ENCODE measurements at places on chromosomes 2 and 18.
A peak's percentile ranks its signal among the peaks of the same experiment; 100 is the strongest.

- no peak for DNase-seq
These were observed 1362.9 kb upstream of the SLC39A10 start for GRCh38 chr2:194294156-194294555.

DNA sequence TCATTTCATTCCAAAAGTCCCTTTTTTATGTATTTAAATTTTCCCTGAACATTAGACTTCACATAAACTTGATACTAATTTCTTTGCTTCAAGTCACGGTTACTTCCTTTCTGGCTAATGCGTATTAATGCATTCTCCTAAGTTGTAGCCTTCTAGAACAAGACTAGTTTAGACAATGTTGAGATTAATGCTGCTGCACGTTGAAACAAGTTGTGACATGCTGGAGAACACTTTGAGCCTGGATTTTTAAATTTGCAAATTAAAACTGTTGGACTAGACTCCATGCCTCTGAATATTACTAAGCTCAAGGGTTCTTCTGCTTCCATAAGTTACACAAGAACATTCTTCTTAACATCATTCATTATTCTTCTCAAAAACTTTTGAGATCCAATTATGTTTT is 29.1 kb downstream of the ID2 start:
- DNase-seq: no peak

- no peak for DNase-seq
These were observed 38.2 kb upstream of the ACTR3 start for GRCh38 chr2:113851640-113852039.

DNA sequence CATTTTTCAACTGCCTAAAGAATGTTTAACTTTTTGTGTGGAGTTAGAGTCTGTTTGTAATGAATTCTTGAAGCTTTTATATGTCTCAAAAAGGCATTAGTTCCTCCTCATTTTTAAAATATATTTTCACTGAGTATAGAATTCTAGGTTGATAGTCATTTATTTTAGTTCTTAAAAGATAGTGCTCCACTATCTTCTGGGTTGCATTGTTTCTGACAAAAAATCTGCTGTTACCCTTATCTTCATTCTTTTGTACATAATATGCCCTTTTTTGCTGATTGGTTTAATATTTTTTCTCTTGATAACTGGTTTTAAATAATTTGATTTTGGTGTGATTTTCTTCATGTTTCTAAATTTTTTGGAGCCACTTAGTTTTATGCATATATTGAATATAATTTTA is 754.7 kb upstream of the GYPC start:
- DNase-seq: no peak

DNA sequence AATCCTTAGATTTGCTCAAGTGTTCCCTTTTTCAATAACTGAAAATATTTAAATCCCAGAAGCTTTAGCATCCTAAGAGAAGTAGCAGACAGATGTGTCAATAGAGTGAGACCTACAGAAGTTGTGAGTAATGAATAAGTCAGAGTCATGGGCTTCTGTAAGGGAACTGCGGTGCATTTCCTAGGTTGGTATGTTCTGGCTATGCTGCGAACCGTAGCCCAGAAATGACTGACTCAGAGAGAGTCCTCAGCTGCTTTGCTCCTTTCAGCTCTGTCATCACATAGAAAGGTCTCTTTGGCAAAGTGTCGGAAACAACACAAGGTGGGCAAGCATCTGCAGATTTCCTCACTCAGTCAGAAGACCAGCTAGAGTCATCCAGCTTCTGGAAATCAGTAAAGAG is 297.1 kb downstream of the ARHGAP15 start:
- no peak for DNase-seq

GRCh38 chr18:34131006-34131405 is 93.7 kb downstream of the NOL4 start:
- no peak for DNase-seq

- no peak for DNase-seq
These were observed 88.6 kb upstream of the DLGAP1 start for GRCh38 chr18:4543711-4544110.

DNA sequence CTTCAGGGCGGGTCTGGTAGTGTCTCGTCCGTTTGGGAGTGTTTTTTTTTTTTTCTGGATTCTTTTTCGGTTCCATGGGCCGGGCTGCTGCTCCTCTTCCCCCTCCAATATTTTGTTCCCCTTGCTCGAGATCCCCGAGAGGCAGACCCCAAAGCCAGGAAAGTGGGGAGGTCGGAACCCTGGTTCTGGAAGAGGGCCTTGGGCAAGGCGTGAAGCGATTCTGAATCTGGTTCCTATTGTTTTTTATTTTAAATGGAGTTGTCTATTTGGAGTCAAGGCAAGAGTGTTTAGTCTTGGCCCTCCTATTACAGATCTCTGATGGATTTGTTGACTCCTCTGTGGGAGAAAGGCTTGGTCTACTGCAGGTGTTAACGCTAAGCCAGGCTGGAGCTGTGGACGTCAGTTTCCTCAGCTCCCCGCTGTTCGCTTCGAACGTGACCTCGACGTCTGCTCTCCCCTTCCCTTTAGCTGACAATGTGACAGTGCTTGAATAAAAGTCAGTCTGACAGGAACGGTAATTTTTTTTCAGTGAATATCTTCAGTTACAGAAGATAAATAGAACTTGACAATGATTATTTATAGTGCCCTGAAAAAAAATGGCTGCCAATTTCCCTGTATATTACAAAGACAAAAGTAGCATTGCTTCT is 683 bp upstream of the DNAJC27 start:
- peak; percentile 78 for DNase-seq

GRCh38 chr2:176768185-176768584 is 444.4 kb upstream of the HNRNPA3 start:
- peak; percentile 95 for DNase-seq

Measured in NCI-H2171 treated with DMSO at 0.1 percent for 48 hours (cell line).